Lower lobe of right lung (tissue), 2 donors: ENCODE measurements at places on chromosomes 2 and 18. TPM values are rescaled to one million over a fixed set of nuclear protein-coding genes. Genes with fewer than 3 reads are reported as not detected.
A peak's percentile ranks its signal among the peaks of the same experiment; 100 is the strongest.

DNA sequence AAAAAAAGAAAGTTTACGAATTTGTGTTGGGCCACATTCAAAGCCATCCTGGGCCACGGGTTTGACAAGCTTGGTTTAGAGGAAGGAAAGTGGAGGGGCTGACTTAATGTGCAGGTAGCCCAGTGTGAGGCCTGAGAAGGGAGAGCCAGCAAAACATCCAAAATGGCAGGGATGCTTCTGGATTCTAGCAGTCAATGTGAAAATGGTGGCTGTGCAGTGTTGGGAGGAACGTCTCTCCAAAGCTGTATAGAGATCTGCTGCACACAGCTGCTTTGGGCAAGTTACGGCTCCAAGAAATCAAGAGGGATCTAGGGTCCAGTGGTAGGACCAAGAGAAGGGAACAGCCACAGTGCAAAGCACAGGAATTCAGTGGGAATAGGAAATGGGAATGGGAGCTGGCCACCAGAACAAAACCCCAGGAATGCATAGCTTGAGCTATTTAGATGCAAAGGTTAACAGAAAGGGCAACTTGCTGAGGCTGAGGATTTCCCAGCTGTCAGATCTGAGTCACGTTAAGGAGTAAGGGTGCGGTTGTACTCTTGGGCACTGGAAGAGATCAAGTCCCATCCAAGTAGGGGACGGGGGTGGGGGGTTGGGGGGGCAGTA lies 70.6 kb downstream of the B3GNT2 start:
- no peaks in the 10 kb centered on the region for H3K36me3 ChIP-seq
- H3K4me1 ChIP-seq, result no peaks in the 10 kb centered on the region
- no peaks in the 10 kb centered on the region for H3K27me3 ChIP-seq
- no peak overlapping the region for H3K27ac ChIP-seq
- no peak for DNase-seq

The GAL3ST2 gene
- not detected for total RNA-seq

DNA sequence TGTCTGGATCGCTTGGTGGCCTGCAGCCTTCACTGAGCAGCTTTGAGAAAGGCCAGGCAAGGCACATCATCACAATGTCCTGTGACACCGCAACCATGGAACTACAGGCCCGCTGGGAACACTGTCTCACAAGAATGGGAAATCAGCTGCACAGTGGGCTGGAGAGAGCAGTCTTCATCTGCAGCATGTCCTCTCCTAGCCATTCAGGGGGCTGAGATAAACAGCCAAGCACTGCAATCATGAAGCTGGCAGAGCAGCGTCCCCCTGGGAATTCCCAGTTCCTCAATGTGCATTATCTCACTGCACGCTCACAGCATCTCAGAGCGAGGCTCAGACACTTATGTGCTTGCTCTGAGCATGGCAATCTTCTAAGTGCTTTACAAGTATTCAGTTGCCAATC lies 1.9 kb downstream of the CMPK2 start:
- no peak overlapping the region for H3K27ac ChIP-seq
- peak overlapping the region; percentile 91 for H3K4me3 ChIP-seq
- no peak for DNase-seq
- H3K4me1 ChIP-seq, result peaks cover 30% of the 10 kb centered on the region

- H3K36me3 ChIP-seq, result peaks cover 18% of the 10 kb centered on the region
- H3K4me3 ChIP-seq, result no peak overlapping the region
- H3K27me3 ChIP-seq, result no peaks in the 10 kb centered on the region
Observed at GRCh38 chr2:189841019-189841418, 56.8 kb downstream of the PMS1 start.

- H3K4me1 ChIP-seq, result no peaks in the 10 kb centered on the region
- H3K36me3 ChIP-seq, result no peaks in the 10 kb centered on the region
- H3K27me3 ChIP-seq, result no peaks in the 10 kb centered on the region
Observed at GRCh38 chr2:147327613-147328012, 517.2 kb upstream of the ACVR2A start.

DNA sequence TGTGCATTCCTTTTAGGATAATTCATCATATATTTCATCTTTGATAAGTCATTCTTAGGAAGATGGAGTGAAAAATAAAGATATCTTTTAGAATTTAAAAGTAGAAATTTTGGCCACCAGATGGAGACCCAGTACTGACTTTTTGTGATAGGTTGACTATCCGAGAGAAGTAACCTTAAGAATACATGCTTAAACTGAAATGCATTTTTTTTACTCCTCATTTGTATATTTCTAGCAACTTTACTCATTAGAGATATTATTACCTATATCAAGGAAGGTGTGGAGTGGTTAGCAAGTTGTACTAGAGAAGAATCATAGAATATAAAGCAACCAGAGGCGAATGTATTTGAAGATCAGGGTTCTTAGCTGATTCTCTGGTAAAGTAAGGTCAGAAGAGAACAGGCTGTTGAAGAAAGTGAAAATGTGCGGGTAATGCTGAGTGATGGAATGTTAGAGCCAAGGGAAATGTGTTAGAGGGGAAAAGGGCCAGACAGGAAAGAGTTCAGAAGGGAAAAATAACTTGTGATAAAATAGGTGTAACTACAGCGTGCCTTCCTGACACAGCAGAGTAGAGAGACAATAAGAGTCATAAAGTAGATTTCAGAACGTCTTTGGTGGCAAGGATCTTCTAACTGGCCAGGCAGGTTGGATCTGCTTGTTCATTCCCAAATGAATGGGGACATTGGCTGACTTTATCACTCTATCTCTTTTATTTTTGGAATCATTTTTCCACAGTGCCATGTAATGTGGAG lies 52.3 kb downstream of the TDRD15 start:
- DNase-seq, result no peak
- H3K36me3 ChIP-seq, result no peaks in the 10 kb centered on the region
- no peaks in the 10 kb centered on the region for H3K27me3 ChIP-seq
- no peak overlapping the region for H3K4me3 ChIP-seq
- no peaks in the 10 kb centered on the region for H3K4me1 ChIP-seq

DNA sequence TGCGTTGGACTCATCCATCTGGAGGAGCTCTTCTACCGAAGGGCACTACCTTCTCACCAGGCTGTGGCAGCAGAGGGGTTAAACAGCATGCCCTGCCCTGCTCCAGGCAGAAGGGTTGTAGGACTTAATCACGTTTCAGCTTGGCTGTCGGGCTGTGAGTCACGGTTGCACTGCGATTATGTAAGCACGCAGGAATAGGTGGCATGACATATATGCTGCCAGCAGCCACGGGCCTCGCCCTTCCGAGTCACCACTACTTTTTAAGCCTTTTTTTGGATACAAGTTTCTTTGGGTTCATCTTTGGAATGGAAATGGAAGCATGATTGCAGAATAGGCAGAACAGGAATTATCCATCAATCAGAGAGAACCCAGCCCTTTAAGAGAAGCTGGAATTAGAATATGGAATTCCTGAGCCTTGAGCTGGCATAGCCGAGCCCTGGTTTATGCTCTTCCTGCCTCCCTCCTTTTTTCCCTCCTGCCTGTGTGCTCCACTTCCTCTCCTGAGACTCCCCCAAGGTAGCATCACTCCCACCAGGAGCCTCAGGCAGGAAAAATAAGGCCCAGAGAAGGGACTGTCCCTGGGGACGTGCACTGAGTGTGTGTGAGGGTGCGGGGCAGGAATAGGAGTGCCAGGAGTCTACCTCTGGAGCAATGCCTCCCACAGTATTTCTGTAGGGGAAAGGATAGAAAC lies 86.8 kb downstream of the SEMA4F start:
- H3K4me3 ChIP-seq, result no peak overlapping the region
- H3K4me1 ChIP-seq, result peaks cover 13% of the 10 kb centered on the region
- no peaks in the 10 kb centered on the region for H3K27me3 ChIP-seq
- peak; percentile 76 for DNase-seq
- H3K36me3 ChIP-seq, result no peaks in the 10 kb centered on the region

GRCh38 chr18:79525556-79526467 lies 130.1 kb downstream of the NFATC1 start:
- H3K4me3 ChIP-seq, result no peak overlapping the region
- H3K27ac ChIP-seq, result peak overlapping the region; percentile 65
- DNase-seq, result peak; percentile 63
- H3K36me3 ChIP-seq, result peaks cover 26% of the 10 kb centered on the region

The EMILIN2 gene
- total RNA-seq, result 51.5 TPM

The UGT1A4 gene
- total RNA-seq, result not detected

The CCDC141 gene
- 40.5 TPM for total RNA-seq

DNA sequence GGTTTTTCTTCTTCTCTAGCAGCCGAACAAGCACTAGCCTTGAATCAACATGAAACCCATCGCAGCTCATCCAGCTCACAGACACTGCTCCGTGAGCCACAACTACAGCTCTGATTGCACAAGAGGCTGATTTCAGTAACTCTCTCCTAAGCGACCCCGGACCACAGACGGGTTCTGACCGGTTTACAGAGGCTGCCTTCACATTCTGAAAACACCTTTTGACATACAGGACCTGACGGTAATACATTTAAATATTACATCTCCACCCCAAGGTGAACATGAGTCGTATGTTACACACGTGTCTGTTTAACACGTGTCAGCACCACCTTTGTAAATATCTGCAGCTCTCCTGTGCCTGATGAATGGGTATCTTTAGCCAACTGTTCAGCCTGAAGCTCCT lies 120.7 kb downstream of the TMEM18 start:
- DNase-seq, result no peak
- no peak overlapping the region for H3K4me3 ChIP-seq
- no peaks in the 10 kb centered on the region for H3K36me3 ChIP-seq
- no peak overlapping the region for H3K27ac ChIP-seq

DNA sequence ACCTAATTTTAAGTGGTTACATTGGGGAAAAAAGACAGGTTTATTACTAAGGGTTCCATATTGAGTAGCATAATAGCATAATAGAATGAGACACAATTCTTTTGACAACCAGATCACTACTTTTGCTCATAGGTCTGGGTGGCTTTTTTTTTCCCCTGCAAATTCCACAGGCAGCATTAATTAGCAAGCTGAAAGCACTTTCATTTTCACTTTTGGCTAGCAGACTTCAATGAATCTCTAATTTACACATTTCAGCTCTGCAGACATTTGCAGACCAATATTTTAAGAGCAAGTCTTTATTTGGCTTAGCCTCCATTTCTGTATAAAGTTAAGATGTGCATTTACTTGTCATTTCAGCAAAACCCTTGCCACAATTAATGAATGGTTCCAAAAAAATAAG lies 185.5 kb downstream of the NOL4 start:
- H3K4me1 ChIP-seq, result no peaks in the 10 kb centered on the region
- H3K36me3 ChIP-seq, result no peaks in the 10 kb centered on the region
- no peaks in the 10 kb centered on the region for H3K27me3 ChIP-seq
- H3K27ac ChIP-seq, result no peak overlapping the region
- no peak for DNase-seq
- no peak overlapping the region for H3K4me3 ChIP-seq

GRCh38 chr2:241459520-241459919 lies 48.9 kb downstream of the STK25 start:
- no peak for DNase-seq
- H3K4me1 ChIP-seq, result no peaks in the 10 kb centered on the region
- H3K36me3 ChIP-seq, result peaks cover 17% of the 10 kb centered on the region
- no peak overlapping the region for H3K27ac ChIP-seq
- no peak overlapping the region for H3K4me3 ChIP-seq

The HSBP1L1 gene
- 46.6 TPM for total RNA-seq

DNA sequence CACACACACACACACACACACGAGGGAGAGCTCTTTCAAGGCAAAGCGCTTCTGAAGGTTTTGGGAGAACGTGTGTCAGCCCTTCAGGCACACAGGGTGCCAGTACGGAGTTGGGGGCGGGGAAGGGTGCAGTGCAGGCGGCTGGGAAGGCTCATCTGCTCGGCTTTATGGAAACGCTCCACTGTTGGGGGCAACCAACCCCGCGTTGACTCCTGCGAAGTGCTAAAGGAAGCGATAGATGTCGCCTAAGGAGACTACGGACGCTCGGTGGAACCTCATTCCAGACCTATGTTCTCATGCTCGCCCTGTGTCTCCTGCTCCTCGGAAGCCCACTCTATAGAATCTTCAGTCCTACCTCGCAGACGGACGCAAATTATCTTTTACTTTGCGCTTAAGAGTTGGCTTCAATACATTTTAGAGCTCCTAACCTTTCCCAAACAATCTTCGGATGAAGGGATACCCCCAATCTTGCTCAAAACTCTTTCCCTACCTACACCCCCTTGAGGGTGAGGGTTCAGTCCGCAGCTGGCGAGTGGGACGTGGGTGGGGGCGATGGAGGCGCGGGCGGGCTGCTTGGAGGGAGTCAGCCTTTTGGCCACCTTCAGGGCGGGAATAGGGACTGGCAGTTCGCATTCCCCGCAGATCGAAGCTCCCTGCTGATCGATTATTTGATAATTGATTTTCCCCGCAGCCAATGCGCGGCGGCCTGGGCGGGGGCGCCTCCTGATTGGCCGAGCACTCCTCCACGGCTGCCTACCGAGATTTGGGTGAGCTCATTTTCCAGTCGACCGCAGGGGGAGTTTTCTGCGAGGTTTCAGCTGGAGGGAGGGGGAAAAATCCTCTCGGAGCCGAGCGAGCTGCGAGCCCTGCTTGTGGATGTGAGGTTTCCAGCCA lies 1.9 kb upstream of the MEIS1 start:
- peak; percentile 77 for DNase-seq
- H3K4me1 ChIP-seq, result peaks cover 17% of the 10 kb centered on the region
- H3K36me3 ChIP-seq, result peaks cover 4% of the 10 kb centered on the region

The REG3G gene
- total RNA-seq, result not detected

DNA sequence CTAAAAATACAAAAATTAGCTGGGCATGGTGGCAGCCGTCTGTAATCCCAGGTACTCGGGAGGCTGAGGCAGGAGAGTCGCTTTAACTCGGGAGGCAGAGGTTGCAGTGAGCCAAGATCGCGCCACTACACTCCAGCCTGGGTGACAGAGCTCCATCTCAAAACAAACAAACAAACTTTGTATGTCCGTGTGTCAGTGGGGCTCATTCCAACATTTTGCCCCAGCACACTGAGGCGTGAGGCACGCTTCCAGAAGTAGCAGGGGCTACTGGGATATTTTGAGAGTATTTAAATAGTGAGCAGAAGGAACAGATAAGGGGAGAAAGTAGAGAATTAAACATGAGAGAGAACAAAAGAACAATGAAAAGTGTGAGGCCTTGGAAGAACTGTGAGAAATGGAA lies 83.3 kb upstream of the TANK start:
- DNase-seq, result no peak
- H3K27ac ChIP-seq, result peak overlapping the region; percentile 40
- peaks cover 20% of the 10 kb centered on the region for H3K4me1 ChIP-seq
- no peak overlapping the region for H3K4me3 ChIP-seq

The DSG3 gene
- total RNA-seq, result not detected

DNA sequence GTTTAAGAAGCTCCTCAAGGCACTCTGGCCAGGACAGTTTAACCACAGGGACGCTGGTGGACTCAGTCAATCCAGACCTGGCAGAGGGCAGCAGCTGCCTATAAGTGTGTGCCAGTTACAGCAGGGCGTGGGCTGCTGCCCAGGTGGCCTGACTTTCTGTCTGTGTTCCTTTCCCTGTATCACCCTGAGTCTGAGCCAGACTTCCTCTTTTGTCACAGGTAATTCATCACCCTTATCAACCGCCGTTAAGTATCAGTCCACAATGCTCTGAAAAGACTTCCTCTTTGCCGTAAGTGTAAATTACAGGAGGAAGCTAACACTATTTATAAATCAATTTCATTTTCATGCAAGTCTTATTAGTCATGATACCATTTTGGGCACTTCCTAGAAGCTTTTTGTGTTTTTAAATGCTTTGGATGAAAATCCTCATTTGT lies 7.0 kb downstream of the LPIN1 start:
- peaks cover 54% of the 10 kb centered on the region for H3K4me1 ChIP-seq
- peak overlapping the region; percentile 77 for H3K27ac ChIP-seq
- H3K36me3 ChIP-seq, result no peaks in the 10 kb centered on the region
- H3K4me3 ChIP-seq, result peak overlapping the region; percentile 18
